Left renal pelvis (tissue), 4 donors: ENCODE measurements at places on chromosomes 6 and 20. TPM values are rescaled to one million over a fixed set of nuclear protein-coding genes. Genes with fewer than 3 reads are reported as not detected.

The MYO6 gene
- 11.2 TPM for polyA plus RNA-seq

The PSORS1C1 gene
- polyA plus RNA-seq = not detected

The PPIL6 gene
- 4.8 TPM for polyA plus RNA-seq

The HLA-DMA gene
- polyA plus RNA-seq = 18.5 TPM

The SLC12A5 gene
- polyA plus RNA-seq = 2.3 TPM

The RCAN2 gene
- polyA plus RNA-seq = 26.9 TPM

- DNase-seq = peak; percentile 51
Measured at GRCh38 chr20:431012-431904, 23.2 kb downstream of the RBCK1 start.

DNA sequence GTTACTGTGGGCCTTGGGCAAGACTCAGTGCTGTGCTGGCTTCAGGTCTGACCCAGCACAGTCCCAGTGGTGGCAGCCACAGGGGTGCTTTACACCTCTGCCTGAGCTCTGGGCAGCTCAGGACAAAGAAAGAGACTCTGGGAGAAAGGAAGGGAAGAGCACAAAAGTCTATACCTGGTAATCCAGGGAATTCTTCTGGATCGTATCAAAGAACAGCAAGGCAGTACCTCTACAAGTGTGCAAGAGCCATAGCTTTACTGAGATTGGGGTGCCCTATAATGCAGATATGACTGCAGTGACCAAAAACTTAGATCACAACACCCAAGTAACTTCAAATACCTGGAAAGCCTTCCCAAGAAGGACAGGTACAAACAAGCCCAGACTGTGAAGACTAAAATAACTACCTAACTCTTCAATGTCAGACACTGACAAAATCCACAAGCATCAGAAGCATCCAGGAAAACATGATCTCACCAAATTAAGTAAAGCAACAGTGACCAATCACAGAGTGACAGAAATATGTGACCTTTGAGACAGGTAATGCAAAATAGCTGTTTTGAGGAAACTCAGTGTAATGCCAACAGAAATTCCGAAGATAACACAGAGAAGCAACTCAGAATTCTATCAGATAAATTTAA lies 47.9 kb upstream of the LIN28B start:
- no peak for DNase-seq

DNA sequence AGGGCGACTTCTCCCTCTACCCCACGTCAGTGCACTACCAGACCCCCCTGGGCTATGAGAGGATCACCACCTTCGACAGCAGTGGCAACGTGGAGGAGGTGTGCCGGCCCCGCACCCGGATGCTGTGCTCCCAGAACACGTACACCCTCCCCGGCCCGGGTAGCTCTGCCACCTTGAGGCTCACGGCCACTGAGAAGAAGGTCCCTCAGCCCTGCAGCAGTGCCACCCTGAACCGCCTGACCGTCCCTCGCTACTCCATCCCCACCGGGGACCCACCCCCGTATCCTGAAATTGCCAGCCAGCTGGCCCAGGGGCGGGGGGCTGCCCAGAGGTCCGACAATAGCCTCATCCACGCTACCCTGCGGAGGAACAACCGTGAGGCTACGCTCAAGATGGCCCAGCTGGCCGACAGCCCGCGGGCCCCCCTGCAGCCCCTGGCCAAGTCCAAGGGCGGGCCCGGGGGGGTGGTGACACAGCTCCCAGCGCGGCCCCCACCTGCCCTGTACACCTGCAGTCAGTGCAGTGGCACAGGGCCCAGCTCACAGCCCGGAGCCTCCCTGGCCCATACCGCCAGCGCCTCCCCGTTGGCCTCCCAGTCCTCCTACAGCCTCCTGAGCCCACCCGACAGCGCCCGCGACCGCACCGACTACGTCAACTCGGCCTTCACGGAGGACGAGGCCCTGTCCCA lies 57.5 kb upstream of the TMEM181 start:
- DNase-seq = no peak

GRCh38 chr6:130811932-130812331 lies 15.3 kb upstream of the SMLR1 start:
- no peak for DNase-seq

- DNase-seq = no peak
Measured at GRCh38 chr6:43835872-43836419, 65.9 kb downstream of the VEGFA start.

DNA sequence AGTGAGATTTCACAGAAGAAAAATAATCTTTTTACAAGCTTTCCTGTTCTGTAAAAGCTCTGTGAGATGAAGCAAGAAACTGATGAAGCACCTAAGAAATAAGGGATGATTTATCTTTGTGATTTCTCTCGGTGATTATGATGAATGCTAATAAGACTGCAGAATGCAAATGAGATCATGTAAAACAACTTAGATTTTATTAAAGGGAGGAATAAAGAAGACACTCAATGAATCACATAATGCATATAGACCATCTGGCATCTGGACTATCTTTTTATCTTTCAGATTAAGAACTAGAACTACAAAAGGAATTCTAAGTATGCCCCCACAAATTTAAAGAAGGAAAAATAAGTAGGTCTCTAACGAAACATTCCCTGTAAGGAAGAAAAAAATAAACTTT lies 361.5 kb upstream of the OPRM1 start:
- DNase-seq = no peak

GRCh38 chr6:125546841-125547251 lies 202.6 kb upstream of the HEY2 start:
- no peak for DNase-seq

DNA sequence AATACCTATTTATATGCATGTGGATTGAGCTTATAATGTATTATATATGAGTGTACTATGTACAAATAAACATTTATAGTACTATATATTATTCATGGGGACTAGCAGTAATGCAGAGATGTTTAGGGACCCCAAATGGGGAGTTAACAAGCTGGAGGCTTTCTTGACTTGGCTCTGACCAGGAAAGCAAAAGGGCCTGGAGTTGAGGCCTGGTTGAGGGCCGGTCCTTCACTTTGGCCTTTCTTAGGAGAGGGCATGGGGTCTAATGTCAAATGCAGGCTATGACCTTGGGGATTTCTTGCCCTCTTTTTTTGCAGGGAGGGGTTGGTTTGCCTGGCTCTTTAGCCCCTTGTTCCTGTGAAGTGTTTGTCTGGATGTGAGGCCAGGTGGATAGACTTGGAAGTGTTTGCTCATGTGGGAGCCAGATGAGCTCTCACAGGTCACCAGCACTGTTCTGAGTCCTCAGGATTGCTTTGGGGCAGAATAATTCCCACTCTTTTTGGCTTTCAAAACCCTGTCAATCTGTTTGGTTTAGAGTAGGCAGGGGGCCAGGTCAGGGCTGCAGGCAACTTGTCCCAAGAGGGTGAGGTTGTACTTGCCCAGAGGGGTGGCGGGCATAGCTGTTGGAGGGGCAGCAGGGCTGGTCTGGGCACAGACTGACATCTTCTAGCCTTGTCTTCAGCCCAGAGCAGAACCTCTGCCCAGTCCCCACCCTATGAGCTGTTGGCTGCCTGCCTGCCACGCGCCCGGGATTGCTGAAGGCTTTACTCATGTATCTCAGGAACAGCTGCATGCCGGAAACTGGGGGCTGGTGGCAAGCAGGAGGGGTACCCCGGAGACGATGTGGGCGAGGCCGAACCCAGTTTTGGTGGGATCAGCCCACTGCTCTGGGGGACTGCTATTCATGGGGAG lies 14.6 kb downstream of the TJAP1 start:
- DNase-seq = no peak

DNA sequence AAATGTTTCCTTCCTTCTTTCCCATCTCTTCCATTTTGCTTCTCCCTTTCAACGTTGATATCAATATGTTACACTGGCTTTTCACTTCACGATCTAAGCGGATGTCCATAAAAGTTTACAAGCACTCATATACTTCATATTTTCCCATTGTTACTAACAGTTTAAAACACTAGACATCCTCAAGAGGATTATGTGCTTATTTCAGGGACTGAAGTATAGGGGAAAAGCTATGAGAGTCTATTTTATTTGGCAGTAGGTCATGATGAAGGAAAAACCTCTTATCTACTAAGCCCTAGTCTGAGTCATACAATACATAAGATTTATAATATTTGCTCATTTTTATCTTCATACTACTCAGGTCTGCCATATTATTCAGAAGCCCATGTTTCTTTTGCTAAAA lies 20.6 kb upstream of the EPB41L2 start:
- no peak for DNase-seq

- no peak for DNase-seq
Measured at GRCh38 chr6:140812636-140813035, 1320.1 kb upstream of the GJE1 start.
